Stimulated activated CD4-positive, alpha-beta T cell treated with anti-CD3 and anti-CD28 coated beads, Interleukin-4, amount 100 ng/mL, for 4 hours (primary cell): ENCODE measurements at places on chromosomes 11 and 22.

DNA sequence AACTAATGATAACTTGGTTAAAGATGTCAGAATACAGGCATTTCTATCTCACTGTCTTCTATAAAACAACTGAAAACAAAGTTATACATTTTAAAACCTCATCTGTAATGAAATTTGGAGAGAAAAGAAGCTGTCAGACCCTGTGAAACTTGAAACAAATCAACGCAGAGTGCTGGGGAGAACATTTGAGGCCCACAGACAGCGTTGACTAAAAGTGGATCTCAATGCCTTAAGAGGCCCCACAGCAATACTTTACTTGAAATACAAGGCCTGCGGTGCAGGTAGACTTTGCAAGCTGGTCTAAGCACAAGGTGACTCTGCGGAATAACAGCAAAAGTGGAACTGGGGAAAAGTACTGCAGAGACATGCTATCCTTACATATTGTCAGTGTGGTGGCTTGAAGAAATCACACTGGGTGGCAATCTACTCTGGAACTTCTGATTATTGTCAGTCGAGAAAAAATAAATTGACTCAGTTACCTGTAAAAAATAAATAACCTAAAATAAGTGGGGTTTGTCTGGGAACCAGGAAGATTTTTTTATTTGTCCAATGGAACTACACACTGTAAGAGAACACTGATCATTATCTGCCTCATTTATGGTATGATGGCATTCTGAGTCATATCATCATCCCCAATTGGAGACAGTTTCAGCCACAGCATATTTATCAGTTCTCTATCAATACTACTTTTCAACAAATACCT lies 138.9 kb downstream of the LUZP2 start:
- no peak for DNase-seq

DNA sequence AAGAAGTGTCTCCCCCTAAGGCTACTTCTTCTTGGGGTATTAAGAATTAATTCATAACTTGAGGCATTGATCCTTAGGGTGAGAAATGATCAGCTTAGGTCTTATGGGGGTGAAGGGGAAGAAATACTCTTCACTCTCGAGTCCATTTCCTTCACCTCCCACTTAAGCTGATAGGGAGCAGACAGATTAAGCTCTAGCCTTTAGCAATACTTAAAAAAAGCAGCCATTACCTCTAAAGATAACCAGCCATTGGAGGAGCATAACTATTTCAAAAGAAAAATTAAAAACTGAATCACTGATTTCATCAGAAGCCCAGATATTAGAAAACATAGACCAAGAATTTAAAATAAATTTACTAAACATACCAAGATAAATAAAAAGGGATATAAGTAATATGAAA lies 60.5 kb downstream of the ENTHD1 start:
- no peak for DNase-seq

GRCh38 chr11:75103380-75104026 lies 6.8 kb upstream of the OR2AT4 start:
- DNase-seq: no peak

DNA sequence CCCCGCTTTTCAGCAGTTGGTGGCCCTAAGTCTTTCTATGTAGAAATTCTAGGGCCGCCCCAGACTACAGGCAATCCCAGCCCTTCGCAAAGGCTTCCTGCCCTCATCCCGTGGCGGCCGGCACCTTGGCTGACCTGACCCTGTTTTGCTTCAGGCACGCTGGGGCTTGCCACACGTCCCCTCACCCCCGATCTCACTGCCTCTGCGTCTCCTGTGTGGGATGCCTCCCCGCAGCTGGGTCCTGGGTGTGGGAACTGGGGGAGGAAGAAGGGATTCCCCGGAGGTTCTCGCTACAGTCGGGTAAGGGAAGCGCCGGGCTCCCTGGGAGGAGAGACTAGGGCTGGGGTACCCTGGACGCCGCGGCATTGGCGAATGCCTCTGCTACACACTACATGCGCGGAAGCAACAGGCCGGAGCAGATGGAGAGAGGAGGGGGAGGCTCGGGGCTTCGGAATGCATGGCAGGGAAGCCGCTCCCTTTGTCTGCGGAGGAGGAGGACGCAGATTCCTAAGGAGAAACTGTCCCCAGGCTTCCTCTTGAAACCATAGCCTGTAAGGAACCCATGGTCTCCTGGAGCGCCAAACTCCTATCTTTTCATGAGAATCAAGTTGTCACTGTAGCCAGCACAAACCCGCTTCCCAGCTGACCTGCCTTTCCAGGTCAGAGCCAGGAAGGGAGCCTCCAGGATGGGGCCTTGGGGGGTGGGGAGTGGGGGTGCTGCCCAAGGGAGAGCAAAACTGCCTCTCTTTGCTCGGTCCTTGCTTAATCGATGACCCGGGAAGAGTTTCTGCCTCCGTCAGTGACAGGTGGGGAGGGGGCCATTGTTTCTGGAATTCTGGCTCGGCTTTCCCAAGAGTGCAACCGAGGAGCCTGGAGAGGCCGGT lies 1.4 kb downstream of the DTX4 start:
- DNase-seq: no peak

DNA sequence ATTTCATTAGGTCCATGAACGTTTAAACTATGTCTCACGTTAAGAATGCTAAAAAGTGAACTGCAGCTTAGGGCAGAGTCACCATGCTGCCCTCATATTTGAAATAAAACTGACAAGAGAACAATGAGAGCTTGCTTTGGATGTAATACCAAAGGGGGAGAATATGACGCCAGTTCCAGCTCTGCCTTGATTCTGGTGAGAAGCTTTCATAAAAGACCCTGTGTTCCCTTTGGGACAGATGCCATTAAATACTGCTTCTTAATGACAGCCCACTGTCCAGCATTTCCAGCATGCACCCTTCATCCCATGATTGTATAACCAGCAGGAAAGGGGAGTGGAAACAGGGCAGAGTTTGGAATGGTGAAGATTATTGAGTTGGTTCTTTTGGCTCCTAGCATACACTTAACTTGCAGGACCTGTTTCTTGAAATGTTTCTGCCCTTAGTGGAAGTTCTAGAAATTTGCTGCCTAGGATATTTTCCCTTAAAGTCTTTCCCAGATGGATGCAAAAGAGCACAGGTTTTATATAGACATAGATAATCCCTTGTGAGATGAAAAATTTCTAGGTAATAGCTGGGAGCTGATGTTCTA lies 139.3 kb upstream of the LDLRAD3 start:
- DNase-seq: no peak

GRCh38 chr22:30575859-30576258 lies 1.4 kb upstream of the GAL3ST1 start:
- no peak for DNase-seq

- DNase-seq: no peak
Measured at GRCh38 chr11:119863851-119864601, 135.0 kb upstream of the NECTIN1 start.

DNA sequence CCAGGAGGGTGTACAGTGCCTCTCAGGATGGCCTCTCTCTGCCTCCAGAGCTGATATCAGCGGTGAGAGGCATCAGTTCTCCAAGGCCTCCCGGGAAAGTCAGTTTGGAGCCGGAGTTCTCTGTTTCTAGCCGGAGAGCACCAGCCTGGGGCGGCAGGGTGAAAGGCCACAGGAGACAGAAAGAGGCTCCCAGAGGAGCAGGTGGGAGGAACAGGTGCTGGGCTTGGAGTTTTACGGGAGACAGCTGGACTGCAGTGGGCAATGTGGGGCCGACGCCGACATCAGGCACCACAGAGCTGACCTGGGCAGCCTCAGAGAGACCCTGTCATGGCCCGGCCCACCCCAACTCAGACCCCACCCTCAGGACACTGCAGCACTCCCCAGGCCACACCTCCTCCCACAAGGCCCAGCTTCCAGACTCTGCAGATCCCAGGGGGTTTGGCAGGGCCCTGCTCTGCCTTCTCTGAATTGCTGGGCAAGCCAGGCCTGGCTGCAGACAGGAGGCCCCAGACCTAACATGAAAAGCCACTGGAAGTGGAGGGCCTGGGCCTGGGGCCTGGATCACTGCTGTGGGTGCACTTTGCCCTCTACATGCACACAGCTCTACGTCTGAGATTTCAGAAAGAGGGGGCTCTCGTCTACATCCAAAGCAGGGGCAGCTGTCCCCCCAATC lies 885.6 kb downstream of the BRD1 start:
- no peak for DNase-seq

DNA sequence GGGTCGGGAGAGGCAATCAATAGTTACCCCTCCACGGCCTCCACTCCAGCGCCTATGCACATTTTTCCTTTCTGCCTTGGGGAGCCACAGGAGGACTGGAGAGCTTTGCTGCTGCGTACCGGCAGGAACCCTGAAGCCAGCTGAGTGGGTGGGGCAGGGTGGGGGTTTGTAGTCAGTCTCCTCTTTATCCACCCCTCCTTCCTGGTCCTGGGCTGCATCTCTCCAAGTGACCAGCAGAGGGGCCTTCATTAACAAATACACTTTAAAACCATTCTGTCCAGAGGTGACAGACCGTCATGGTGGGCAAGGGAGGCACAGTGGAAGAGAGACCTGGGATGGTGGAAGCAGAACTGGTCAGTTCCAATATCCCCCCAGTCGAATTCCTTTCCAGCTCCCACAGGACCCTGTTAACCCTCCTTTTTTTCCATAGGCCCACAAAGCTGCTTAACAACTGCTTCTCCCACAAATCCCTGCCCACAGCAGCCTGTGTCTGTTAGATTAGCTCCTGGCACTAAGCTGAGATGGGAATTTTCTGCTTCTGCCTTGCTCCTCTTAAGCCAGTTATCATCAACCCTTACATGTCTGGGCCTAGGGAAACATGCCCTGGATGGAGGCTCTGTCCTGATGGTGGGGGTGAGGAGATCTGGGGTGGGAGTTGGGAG lies 3.9 kb upstream of the ABCG4 start:
- DNase-seq: no peak

- no peak for DNase-seq
Measured at GRCh38 chr11:31921081-31921480, 110.0 kb upstream of the PAX6 start.

DNA sequence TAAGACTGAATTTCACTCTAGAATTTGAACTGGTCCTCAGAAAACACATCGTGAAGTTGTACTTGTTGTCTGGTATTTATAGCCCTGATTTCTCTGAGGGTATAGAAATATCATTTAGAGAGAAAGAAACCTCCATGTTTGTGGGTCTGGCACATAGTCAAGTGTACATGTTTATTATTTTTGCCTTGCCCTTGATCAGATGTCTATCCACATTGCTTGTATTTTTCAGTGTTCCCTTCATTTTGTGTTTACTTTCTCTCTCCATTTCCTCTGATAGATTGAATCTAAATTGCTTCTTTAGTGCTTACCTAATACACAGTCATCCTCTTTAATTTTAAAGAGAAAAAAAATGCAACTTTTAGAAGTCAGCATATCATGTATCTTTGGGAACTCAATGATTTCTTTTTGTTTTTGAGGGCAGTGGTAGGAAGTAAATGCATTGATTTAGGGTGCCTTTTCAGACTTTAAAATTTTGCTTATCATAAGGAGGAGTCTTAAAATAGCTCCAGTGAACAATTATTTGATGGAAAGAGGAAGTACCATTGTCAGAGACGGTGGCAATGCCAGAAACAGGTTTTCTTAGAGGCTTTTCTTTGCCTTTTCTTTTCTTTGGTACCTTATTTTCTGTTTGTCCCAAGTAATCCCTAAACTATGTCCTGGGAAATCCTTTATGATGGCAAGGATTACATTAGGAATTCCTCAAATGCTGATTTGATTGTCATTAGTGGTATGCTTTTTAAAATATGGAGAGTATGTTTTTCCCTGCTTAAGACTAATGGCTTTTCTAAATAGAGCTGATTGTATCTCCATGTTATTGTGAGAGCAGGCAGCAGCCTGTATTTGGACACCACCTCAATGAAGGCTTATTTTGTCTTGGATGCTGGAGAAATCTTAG lies 29.8 kb upstream of the TECTA start:
- no peak for DNase-seq

DNA sequence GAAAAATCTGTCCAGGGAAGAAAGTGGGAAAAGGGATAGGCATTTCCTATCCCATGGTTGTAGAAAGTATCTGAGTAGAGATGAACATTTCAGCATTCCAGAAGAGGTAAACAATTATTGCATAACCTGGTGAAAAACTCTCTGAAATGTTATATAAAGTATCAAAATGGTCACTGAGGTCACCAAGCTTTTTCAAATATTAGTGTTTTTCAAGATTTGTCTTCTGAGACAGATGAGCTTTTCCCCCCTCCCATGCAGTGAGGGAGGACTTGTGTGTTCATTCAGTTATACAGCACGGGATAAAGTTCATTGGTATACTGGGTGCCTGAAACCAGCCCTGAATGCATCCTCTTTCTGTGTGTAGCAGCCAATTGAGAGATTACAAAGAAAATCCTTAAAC lies 1.9 kb upstream of the DEPDC7 start:
- no peak for DNase-seq

- DNase-seq: no peak
Measured at GRCh38 chr11:43874078-43874477, 6.6 kb upstream of the ALKBH3 start.

GRCh38 chr11:116733969-116734508 lies 38.7 kb downstream of the BUD13 start:
- no peak for DNase-seq

DNA sequence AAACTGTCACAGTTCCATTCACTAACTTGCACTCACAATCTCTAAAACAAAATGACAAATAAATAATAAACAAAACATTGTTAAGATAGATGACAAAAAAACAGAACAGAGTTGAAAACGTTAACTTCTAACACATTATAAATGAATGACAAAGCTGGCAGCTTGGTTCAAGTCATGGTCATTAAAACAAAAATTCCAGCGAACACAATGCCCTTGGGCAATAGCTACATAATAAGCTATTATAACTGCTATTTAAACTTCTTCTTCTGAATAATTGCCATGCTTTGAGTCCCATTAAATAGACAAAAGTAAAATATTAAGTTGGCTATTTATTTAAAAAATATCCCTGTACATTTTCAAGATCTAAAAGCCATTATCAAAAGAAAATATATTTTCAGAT lies 54.7 kb downstream of the PICALM start:
- no peak for DNase-seq

DNA sequence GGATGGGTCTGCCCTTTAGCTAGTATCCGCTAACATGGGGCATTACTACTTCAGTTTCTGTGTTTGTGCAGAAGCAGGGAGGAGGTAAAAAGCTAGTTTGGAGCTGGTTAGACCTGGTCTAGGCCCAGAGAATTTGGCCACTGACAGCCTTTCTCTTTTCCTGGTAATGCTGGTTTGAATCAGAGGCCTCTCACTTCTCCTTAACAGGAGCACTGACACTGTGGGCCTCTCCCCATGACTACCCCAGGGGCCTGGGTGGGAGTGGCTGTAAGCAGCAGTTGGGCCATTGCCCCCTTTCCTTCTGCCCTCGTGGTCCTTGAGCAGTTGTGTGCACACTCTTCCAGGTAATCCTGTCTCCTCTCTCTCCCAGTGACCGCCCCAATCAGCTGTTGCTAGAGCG lies 8.5 kb upstream of the SLC25A18 start:
- DNase-seq: no peak
